CD8-positive, alpha-beta T cell (primary cell): ENCODE measurements at places on chromosomes 12 and 14.

DNA sequence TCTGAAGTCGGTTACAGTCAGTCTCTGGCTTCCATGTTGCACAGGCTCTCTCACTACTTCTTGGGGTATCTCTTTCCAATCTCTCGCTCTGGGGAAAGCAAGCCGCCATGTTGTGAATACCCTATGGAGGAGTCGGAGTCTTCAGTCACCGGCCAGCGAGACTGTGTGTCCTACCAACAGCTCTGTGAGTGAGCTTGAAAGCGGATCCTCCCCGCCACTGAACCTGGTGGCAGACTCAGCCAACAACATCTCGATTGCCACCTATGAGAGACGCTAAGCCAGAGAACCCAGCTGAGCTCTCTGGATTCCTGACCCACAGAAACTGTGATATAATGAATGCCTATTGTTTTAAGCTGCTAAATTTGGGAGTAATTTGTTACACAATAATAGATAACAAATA, 51.5 kb downstream of the SLC15A4 start:
- no peak for DNase-seq

DNA sequence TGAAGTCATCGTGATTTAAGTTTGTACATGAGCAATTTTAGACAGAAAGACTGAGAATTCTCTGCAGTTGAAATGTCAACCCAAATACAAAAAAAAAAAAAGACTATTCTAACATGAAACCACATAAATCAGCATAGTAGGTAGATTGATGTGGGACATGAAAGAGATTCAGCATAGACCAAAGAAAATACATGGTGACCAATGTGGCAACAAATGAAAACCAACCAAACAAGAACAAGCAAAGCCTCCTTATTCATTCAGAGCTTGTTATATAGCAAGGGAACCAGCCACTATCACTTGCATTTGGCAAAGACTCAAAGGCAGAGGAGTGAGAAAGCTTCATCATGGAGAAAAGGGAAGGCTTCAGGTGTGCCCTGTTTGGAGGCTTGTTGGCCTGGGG, 144.4 kb upstream of the TMPO start:
- no peak for DNase-seq

GRCh38 chr12:23704992-23705943, 244.2 kb downstream of the SOX5 start:
- DNase-seq = no peak

DNA sequence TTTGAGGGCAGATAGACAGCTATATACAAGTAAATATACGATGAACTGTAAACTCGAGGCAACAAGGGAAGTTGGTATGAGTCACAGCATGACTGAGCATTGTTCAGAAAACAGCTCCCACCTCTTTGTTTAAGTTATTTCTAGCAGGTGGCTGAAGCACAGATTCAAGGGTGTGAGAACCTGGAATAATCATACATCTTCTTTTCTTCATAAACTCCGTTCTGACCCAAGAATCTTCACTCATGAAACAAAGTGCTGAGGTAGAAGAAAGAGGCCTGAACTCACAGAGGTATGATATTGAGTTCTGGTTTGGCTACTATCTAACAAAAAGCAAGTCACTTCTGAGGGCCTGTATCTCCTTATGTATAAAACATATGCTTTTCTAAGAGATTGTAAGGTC, 364.1 kb upstream of the KITLG start:
- no peak for DNase-seq

GRCh38 chr12:107092669-107093416, 506 bp downstream of the CRY1 start:
- DNase-seq = peak; percentile 78

GRCh38 chr12:92675092-92675865, 27.5 kb upstream of the PLEKHG7 start:
- peak; percentile 10 for DNase-seq

DNA sequence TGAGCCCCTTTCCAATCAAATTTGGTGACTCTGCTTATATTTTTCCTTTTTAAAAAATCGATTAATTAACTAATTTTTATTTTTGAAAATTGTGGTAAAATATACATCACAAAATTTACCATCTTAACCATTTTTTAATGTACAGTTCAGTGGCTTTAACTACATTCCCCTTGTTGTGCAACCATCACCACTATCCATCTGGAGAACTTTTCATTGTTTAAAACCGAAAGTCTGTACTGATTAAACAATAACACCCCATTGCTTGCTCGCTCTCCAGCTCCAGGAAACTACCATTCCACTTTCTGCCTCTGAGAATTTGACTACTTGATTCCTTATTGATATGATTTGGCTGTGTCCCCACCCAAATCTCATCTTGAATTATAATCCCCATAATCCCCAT, 283.4 kb downstream of the C12orf75 start:
- no peak for DNase-seq

GRCh38 chr14:73613419-73613963, 1.2 kb downstream of the ACOT6 start:
- DNase-seq = no peak

DNA sequence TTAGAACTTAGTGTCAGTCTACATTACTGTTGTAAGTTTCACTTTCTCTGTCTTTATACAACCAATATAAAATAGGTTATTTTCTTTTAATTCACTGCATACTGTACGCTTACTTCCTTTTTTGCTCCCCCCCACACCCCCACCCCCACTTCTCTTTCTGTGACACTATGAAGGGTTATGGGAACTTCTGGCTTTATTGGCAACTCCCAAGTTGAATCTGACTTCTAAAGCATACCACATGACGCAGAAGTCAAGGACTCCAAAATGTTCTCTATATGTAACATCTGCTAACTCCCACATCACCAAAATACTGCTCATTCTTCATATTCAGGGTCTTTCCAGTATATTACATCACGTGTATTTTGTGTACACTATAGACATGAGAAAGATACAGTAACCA, 81.2 kb upstream of the ATXN7L3B start:
- DNase-seq = no peak

GRCh38 chr14:52121441-52121840, 52.6 kb upstream of the NID2 start:
- DNase-seq = no peak

DNA sequence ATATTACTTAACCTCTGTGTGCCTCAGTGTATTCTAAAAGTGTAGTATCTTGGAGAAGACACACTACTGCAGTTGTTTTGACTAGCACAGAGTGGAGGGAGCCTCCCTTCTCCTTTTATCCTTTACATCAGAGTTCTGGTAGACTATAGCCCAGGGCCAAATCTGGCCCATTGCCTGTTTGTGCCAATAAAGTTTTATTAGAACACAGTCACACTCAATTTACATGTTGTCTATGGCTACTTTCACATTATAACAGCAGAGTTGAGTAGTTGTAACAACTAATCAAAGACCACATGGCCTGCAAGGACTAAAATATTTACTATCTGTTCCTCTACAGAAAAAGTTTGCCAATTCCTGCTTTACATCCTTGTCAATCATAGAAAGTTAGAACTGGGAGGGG, 27.7 kb upstream of the IGF1 start:
- no peak for DNase-seq

GRCh38 chr12:42612231-42612613, 22.7 kb upstream of the PRICKLE1 start:
- DNase-seq = no peak

DNA sequence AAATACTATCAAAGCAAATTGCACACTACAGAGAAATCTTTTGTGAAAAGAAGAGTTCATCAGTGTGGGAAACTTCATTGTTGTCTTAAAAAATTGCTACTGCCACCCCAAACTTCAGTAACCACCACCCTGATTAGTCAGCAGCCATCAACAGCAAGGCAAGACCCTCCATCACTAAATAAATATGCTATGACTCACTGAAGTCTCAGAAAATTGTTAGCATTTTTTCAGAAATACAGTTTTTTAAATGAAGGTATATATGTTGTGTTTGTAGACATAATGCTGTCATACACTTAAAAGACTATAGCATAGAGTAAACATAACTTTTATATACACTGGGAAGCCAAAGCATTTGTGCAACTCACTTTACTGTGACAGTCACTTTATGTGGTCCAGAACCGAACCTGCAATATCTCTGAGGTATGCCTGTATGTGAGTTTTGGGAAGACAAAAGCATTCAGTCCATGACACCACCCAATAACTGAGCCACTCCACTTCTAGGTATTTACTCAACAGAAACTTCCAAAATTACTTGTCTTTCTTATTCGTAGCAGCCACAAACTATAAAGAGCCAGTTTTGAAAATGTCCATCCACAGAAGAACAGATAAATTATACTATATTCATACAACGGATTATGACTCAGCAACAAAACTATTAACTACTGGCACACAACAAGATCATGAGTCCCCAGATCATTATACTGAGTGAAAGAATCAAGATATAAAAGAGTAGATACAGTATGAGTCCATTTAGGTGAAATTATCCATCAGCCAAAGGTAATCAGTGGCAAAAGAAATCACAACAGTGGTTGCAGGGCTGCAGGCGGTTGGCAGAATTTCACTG, 649.6 kb downstream of the BCL11B start:
- DNase-seq = no peak

GRCh38 chr12:49033611-49034285, 15.2 kb upstream of the PRKAG1 start:
- DNase-seq = no peak

DNA sequence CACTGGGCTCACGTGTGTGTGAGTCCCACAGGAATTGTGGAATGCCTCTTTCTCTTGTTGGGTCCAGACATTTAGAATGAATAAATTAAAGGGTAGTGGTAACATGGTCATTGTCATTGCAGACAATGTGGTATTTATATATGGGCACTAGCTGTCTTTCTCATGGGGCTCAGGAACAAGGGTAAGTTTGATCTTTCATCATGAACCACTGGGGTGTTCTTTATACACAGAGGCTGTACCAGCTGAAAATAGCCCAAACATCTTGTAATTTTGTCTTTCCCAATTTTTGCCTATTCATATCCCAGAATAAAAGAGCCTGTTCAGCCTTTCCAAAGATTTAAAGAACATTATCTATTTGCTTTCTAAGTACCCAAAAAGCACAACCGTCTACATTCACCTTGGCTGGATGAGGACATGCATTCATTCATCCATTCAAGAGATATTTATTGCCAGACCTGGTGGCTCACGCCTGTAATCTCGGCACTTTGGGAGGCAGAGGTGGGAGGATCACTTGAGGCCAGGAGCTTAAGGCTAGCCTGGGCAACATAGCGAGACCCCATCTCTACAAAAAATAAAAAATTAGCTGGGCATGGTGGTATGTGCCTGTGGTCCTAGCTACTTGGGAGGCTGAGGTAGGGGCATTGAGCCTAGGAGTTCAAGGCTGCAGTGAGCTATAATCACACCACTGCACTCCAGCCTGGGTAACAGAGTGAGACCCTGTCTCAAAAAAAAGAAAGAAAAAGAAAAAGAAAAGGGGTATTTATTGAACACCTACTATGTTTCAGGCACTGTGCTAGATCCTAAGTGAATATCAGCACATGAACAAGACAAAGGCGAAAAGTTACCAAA, 4.4 kb upstream of the FOS start:
- no peak for DNase-seq

GRCh38 chr12:52189376-52190174, 2.2 kb downstream of the KRT80 start:
- DNase-seq = no peak

DNA sequence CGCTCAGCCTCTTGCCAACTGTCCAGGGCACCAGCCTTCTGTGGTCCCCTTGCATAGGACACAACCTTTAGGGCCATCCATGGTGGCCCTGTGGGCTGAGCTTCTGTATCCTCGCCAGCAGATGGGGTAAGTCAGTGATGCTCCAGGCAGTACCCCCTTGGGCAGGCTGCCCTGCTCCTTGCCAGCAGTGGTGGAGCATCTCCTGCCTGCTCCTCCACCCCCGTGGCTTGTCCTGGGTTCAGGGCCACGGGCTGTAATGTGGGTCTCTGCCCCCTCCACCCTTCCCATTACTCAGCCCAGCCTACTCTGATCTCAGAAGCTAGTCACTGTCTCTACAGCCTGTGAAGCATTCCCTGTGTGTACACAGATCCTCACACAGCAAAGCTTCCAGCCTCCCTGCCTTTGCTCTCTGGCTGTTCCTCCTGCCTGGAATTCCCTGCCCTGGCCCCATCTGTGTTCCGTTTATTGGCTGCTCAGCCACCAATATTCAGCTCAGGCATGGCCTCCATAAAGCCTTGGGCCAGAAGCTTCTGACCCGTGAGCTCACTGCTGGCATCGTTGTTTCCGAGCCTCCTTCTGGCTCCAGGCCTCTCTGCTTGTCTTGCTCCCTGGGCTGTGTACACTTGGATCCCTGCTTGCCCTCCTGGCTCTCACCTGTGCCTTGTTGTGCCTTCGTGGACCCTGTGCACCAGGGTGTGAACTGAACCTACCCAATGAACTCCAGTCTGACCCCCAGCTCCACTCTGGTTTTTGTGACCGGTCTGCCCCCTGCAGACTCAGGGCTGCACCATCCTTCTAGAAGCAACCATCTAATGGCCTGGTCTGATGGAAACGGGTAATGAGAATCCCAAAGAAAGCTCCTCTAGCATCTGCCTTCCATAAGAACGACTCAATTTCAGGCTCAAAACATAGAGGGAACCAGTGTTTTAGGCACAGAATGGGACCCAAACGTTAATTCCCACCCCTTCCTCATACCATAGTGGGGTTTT, 177.0 kb upstream of the PRMT8 start:
- DNase-seq = no peak

DNA sequence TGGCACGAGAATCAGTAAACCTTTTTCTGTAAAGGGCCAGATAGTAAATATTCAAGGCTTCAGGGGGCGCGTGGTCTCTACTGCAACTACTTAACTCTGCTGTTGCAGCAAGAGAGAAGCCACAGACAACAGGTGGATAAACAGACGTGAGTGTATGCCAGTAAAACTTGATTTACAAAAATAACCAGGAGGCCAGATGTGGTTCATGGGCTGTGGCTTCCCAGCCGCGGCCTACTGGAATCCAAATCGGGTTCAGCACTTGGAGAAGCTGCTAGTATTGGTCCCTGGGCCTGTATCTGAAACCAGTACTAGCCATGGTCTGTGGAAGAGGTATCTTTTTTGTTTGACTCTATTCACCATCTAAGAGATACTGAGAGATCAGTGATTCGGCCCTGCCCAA, 13.3 kb downstream of the PPP2R5C start:
- no peak for DNase-seq

GRCh38 chr12:106418970-106419369, 61.4 kb downstream of the POLR3B start:
- no peak for DNase-seq

DNA sequence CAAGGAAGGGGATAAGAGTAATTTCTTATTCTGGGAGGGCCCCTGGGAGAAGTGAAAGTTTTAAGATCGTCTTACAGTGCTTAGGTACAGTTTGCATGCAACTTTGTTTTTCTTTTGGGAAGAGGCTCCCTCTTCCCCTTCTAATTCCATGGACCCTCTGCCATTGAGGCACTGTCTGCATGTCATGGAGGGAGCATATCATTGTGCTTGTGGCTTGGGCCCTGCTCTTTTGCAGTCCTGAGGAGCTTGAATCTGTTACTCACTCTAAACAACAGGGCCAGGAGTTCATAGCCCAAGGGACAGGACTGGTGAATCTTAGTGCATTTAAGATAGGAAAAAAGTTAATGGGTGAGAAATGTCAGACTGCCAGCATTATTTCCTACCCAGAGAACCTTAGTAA, 2.3 kb downstream of the UBE3B start:
- DNase-seq = no peak

DNA sequence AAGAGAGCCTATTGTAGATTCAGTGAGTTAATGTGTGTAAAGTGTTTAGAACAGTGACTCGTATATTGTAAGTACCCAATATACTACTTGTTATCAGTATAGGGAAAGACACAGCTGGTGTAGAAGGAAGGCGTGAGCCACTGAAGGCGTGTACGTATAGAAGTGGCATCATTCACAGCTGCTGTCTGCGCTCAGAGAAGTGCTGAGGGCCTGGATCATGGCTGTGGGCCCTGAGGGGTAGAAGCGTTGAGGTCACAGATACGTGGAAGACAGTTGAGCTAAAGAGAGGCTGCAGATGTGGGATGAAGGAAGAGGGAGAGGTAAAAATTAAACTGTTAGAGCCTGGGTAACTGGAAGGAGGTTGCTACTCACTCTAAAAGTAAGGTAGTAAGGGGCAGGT, 5.9 kb downstream of the C12orf75 start:
- DNase-seq = no peak
